Type B pancreatic cell (in vitro differentiated cells): ENCODE measurements at places on chromosomes 1 and 21.
A peak's percentile ranks its signal among the peaks of the same experiment; 100 is the strongest.

- no peak for DNase-seq
These were observed 59.3 kb upstream of the ATP1A1 start for GRCh38 chr1:116313776-116314175.

DNA sequence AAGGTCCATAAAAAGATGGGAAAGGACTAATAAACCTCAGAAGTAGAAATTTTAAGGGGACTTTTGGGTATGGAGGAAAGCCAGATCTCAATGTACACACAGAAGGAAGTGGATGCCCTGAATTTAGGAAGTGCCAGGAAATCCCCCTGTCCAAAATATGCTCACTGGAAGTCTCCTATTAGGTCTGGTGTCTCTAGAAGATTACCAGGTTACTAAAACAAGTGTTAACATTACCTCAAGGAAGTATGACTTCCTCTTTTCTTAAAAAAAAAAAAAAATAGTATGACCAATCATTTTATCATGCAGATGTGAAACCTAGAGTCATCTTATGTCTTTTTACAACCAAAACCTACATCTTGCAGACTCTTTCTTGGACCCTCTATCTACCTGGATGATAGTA lies 30.7 kb downstream of the CD58 start:
- no peak for DNase-seq

DNA sequence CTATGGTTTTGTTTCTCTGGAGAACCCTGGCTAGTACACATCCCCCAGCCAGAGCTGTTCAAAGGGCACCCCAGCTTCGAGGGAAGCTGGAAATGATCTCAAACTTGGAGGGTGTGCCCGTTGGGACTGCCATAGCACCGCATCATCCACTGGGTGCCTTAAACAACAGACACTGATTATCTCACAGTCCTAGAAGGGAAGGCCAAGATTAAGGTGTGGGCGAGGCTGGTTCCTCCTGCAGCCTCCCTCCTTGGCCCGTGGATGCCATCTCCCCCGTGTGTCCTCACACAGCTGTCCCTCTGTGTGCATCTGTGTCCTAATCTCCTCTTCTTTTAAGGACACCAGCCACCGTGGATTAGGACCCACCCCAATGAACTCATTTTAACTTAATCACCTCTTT lies 4.2 kb upstream of the IBA57 start:
- no peak for DNase-seq

- peak; percentile 40 for DNase-seq
These were observed 39.9 kb upstream of the SLC19A1 start for GRCh38 chr21:45582128-45582527.

GRCh38 chr1:70211541-70211940 lies 6.2 kb upstream of the LRRC40 start:
- DNase-seq, result no peak

DNA sequence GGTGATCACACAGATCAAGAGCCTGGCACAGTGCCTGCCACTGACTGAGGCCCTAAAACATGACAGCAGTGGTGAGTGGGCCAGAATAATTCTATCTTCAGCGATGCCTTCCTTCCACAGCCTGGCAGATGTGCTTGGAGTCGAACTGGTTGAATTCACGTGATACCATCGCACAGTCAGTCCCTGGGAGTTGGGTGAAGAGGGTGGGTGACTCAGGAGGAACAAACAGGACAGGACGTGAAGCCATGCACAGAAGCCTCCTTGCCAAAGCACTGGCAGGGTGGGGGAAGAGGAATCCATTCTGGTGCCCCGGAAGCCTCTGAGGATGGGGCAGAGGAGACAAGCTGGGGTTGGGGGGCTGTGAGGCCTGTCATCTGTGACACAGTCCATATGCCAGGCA lies 80.3 kb upstream of the WNT4 start:
- DNase-seq, result no peak

- no peak for DNase-seq
These were observed 211.6 kb upstream of the PTBP2 start for GRCh38 chr1:96509951-96510350.

GRCh38 chr1:215667761-215668160 lies 100.7 kb downstream of the KCTD3 start:
- no peak for DNase-seq

GRCh38 chr1:7221826-7222694 lies 436.8 kb downstream of the CAMTA1 start:
- DNase-seq, result no peak

GRCh38 chr1:214106375-214106774 lies 118.6 kb downstream of the PROX1 start:
- DNase-seq, result no peak

GRCh38 chr1:173507847-173508209 lies 30.7 kb downstream of the PRDX6 start:
- no peak for DNase-seq

GRCh38 chr1:169514566-169515270 lies 29.0 kb upstream of the SLC19A2 start:
- no peak for DNase-seq

GRCh38 chr21:26055841-26056264 lies 114.7 kb downstream of the APP start:
- DNase-seq, result no peak
